ENCODE measurements at places on chromosomes 4 and X.

- peak; percentile 10 for DNase-seq
Measured at GRCh38 chrX:68511255-68511654, 12.4 kb downstream of the YIPF6 start.

DNA sequence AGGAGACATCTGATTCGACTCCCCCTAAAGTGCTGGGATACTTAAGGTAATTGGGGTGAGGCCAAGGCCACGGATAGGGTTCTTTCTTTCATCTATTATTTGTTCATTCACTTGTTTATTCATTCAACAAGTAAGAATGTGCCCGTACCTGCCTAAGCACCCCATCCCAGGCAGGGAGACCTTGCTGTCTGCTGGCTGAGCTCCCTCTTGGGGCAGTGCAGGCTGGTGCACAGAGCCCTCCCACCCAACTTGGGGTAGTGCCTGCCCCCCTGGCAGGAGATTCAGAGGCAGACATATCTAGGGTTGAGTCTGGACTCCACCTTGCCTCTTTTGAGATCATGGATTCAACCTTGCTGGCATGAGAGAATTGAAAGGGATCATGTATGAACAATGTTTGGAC lies 95.7 kb downstream of the DRD5 start:
- no peak for DNase-seq

DNA sequence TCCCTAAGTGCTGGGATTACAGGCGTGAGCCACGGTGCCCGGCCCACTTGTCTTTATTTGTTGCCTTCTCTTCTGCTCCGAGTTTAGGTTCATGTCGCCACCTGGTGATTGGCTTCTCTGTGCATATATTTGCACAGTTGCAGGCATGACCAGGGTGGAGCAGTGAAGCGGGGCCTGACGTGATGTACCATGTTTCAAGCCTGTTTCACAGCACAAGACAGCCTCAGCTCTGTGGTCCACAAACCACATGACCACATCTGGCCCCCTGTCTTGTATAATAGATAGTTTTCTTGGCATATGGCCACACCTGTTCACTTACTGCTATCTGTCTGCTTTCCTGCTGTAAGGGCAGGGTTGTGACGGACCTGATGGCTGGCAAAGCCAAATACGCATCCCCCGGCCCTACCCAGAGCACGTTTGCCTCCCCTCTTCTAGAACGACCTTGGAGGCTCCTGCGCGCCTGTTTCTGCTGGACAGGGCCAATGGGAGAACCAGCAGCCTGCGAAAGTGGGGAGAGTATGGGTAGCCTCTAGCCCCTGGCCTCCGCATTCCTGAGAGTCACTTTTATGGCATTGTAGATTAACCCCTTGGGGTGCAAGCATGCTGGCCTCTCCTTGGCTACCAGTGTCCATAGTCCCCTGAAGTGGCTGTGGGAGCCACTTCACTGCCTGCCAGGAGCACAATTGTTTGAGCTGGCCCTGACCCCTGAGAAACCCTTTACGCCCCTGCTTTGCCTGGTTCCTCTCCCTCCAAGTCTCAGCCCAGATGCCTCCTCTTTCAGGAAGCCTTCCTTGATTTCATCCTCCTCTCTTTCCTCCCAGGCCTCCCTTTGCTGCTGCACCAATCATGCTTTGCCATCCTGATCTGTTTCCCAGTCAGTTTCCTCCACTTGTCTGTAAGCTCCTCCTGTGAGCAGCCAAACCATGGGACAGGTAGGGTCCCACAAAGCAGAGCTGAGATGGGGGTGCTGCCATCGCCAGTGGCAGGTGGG lies 6.0 kb upstream of the SH3TC1 start:
- DNase-seq: no peak

- DNase-seq: no peak
Measured at GRCh38 chr4:53716011-53716410, 124.7 kb upstream of the LNX1 start.

DNA sequence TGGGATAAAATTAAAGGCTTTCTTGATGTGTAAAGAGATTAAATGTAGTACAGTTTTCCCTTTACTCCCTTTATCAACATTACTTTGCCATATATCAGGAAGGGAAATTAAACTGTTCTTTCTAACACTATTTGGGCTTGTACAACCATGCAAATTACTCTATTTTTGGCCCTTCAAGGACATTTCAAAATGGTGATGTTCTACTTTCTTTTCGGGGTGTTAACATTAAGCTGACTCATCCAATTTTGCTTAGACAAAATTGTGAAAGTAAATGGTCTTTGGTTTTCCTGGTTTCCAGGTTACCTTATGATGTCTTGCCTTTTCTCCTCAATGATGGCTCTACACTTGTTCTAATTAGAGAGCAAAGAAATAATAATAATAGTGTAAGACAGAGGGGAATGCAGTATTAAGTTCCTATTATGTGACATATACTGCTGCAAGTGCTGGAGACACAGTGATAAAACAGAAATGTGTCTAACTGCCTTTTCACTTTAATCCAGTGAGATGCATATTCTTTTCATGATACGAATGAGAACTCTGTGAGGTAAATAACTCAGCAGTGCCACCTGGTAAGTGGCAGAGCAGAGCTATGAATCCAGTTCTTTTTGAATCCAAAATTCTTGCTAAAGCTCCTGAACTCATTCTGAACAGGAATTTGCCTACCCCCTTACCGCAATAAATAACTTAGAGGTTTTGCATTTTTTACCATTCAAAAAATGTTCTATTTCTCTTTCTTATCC lies 35.7 kb upstream of the PDE5A start:
- no peak for DNase-seq

DNA sequence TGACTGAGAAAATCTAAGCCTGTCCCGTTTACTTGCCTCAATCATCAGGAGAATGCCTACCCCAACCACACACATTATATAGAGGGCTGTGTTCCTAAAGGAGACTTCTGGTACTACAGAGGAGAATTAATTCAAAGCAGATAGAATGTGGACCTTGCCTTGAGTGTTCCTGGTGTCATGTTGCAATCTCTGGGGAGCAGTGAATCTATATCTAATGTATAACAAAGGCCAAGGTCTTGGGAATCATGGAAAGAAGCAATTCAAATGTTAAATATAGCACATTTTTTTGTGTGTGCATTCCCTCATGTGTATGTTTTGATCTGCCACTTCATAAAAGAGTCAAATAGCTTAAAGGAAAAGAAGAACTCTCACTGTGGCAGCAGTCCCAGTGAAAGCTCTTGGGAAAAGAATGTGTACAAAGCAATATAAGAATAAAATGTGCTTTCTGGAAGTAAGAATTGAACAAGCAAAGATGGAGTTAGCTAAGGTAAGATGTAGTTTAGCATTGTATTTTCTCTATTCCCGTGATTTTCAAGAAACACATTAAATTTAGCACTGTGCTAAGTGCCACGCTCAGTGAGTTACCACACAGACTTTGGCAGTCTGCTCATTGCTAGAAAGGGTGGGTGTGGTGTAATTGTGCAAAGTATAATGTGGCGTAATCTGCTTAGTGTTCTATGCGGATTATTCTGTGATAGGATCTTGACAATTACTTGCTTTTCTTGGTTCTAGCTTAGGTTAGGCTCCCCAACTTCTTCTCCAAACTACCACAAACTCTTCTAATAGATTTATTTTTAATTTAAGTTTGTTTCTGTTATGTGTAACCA lies 13.7 kb downstream of the ADH6 start:
- DNase-seq: no peak

DNA sequence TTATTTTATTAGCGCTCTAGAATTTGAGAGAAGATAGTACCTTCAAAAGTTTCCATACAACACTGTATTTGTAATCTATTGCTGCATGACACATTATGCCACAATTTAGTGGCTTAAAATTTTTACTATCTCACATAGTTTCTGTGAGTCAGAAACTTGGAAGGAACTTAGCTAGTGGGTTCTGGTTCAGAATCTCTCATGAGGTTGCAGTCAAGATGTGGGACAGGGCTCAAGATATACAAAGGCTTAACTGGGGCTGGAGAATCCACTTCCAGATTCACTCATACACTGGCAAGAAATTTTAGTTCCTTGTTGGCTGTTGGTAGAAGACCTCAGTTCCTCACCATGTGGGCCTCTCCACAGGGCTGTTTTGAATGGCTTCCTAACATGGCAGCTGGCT lies 11.5 kb upstream of the C4orf54 start:
- no peak for DNase-seq

- DNase-seq: peak; percentile 7
Measured at GRCh38 chr4:152831416-152831815, 51.7 kb downstream of the ARFIP1 start.

DNA sequence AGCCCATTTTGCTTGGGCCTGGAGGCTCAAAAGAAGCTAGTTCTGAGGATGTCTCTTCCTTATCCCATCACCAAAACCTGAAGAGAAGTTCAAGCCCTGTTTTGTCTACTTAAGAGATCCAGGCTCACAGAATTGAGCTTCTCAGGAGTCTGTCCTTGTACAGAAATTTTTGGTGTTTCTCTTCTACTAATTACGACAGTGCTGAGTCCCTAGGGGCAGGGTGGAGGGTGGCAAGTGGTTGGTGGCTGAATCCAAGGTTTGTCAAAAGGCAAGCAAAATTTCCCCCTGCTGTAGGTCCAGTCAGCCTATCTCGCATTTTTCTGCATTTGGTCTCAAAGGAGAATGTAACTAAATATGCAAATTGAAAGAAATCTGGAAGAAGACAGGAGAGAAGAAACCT lies 377.9 kb downstream of the SMARCA1 start:
- no peak for DNase-seq

DNA sequence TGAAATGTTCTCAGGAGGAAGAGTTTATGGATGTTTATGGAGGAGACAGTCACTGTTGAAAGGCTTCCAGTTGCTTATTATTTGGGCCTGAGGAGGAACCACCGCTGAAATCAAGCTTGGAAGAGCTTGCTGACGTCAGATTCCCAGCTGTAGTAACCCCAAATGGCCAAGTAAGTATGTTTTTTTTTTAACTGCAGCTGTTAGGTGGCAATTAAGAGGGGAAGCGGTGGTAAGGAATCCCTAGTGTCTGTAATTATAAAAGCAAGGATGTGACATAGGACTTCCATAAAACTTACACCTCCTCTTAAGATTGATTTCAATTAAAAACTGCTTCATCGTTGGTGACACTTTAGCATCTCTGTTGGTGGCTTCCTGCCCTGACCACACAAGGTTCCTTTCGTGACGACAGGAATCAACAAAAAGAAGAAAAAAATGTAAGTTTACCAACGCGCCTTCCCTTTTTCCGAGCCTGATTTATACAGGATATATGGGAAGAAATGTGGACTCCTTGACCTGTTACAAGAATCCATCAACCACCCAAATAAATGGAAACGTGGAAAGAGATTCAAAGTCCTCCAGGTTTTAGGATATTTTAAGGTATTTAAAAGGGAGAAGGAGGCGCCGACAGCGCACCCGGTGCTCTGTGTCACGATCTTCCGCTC lies 884 bp downstream of the RELL1 start:
- DNase-seq: peak; percentile 62

- DNase-seq: no peak
Measured at GRCh38 chr4:107888237-107888636, 43.1 kb upstream of the CYP2U1 start.

GRCh38 chrX:139156356-139156755 lies 374.2 kb upstream of the F9 start:
- DNase-seq: no peak

DNA sequence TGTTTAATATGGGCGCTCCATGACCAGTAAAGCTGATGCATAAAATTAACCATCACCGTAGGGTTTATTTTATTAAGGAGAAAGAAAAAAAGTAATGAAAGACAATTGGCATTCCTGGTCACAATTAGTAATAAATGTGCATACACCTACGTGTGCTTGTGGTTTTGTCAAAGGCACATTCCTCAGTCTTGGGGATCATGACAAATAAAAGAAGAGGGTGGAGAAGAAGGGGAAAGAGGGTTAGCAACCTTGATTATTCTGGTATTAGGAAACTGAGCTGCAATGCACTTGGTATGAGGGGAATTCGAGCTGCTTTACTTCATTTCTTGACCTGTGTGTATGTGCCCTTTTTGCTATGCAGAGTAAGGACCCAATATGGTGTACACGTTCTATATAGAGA lies 1798.3 kb upstream of the PCDH7 start:
- DNase-seq: no peak

DNA sequence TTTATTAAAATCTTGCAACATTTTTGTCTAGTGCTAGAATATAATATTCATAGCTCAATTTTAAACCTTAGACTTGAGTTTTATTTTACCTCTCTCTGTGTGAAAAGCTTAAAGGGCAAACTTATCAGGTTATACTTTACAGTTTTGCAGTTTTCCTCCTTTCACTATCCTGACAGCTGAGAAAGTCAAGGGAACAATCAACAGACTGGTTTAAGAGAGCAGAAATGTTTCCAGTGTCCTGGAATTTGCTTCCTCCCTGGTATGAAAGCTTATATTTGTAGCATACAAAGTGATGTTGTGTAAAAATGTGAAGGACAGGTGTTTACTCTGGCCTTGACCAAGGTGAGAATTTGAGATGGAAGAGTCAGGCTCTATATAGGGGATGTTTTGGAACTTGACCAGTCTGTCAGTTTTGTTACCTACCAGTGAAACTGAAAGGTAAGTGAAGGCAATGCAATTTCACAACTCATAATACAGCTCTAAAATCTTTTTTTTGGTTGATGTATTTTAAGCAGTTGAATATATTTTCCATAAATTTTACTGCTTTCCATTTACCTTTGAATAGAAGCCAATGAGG lies 64.6 kb downstream of the FHIP1A start:
- no peak for DNase-seq

GRCh38 chr4:108466936-108467902 lies 153.2 kb upstream of the RPL34 start:
- peak; percentile 52 for DNase-seq

- DNase-seq: peak; percentile 42
Measured at GRCh38 chr4:40149960-40150385, 46.9 kb upstream of the RHOH start.

DNA sequence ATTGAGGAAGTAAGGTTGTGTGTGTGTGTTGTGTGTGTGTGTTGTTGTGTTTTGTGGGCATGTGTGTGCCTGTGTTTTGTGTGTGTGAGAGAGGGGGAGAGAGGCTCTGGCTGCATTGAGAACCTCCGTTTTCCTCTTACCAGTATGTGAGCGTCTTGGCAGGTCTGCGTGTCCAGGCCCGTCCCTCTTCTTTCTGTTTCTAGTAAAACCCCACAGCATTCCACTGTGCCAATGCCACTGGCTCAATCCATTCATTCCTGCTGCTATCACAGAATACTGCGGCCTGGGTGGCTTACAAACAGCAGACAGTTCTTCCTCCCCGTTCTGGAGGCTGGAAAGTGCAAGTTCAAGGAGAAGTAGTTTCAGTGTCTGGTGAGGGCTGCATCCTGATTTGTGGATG lies 15.5 kb upstream of the HTRA3 start:
- no peak for DNase-seq

DNA sequence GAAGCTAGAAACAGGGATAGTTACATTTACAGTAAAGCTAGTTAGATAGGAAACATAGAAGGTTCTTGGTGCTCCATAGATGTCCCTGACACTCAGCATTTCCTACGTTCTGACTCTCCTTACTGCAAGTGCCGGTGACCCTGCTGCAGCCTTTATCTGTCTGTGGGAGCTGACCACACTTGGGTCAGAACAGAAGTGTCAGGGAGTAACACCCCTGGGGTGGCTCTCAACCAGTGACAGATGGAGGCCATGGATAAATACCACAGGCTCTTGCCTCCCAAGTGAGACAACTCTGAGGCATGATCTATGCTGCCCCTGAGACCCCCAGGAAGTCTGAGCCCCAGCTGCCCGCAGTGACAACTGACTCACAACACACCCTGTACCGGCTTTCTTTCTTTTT lies 69.8 kb downstream of the ANXA3 start:
- DNase-seq: no peak

GRCh38 chr4:140463614-140464013 lies 34.5 kb downstream of the MGAT4D start:
- DNase-seq: no peak
